Stimulated activated CD4-positive, alpha-beta T cell treated with anti-CD3 and anti-CD28 coated beads, Interleukin-15, amount 100 ng/mL, for 48 hours (primary cell): ENCODE measurements at places on chromosomes 4 and X.

- DNase-seq: no peak
Observed at GRCh38 chr4:100118181-100118580, 72.1 kb downstream of the DDIT4L start.

DNA sequence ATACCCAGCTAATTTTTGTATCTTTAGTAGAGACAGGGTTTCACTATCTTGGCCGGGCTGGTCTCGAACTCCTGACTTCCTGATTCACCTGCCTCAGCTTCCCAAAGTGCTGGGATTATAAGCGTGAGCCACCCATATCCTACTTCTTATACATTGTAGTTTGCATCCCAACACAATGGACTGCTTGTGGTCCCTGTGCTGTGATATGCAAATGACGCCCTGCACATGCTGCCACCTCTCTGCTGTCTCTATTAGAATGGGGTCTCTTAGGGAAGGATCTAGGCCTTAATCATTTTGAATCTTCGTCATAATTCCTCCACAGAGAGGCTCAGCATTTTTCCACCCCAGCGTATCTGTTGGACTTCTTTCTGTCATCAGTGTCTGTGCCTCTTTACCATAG, 595.9 kb downstream of the ADGRL3 start:
- no peak for DNase-seq

GRCh38 chrX:47814851-47815250, 21.9 kb upstream of the ZNF81 start:
- DNase-seq: no peak

GRCh38 chr4:68589790-68590189, 13.7 kb upstream of the UGT2B17 start:
- DNase-seq: no peak

GRCh38 chr4:177308847-177309521, 690 bp upstream of the NEIL3 start:
- no peak for DNase-seq

DNA sequence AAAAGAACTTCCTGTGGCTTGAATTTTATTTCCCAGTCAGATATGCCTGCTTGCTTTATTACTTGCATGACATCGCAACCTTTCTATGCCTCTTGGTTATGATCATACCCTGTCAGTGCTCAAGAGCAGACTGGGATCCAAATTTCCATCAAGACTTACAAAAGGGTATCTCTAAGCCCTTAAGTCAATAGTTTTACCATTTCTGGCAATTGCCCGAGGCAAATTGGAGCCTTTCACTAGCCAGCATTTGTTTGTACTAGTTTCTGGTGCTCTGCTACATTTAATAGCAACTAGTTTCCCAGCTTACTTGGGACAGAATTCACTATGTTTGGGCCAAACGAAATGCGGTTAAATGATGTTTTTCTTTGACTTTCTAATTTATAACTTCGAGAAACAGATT, 73.2 kb upstream of the ITM2A start:
- no peak for DNase-seq

- no peak for DNase-seq
Observed at GRCh38 chr4:25146076-25146475, 14.2 kb downstream of the SEPSECS start.

DNA sequence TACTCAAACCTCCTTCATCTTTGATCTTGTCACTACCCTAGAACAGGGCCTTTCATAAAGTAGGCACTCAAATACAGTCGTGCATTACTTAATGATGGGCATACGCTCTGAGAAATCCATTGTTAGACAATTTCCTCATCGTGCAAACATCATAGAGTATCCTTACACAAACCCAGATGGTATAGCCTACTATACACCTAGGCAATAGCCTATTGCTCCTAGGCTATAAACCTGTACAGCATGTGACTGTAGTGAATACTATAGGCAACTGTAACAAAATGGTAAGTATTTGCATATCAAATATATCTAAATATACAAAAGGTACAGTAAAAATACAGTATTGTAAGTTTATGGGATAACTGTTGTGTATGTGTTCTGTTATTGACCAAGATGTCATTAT, 31.9 kb downstream of the CLDN2 start:
- DNase-seq: no peak

DNA sequence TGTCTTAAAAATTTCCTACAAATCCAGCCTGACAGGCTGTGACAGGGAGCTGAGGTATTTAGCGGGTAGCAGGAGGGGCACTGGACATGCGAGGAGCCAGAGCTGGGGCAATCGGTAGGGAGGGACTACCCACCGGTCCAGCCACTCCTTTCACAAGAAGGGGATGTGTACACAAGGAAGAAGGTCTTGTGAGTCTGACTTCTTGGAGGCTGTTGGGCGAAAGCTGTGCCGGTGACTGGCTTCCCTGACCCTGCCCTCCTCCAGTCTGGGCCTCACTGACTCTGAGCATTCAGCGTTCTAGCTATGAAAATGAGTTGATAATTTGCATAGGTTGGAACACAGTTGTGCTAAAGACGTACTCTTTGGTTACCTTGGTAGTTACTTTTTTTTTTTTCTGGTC, 12.7 kb upstream of the CXCL8 start:
- no peak for DNase-seq
